ENCODE measurements at places on chromosomes 7 and 10. TPM values are rescaled to one million over a fixed set of nuclear protein-coding genes. Genes with fewer than 3 reads are reported as not detected.

Gene TMEM26
- total RNA-seq, result 15.7 TPM

Gene RAMP3
- 5.7 TPM for total RNA-seq

Gene LRRC4
- 1.0 TPM for total RNA-seq

Gene ATG9B
- not detected for total RNA-seq

Gene SOSTDC1
- 8.4 TPM for total RNA-seq

Gene SLC16A9
- 3.1 TPM for total RNA-seq

Gene ACTR3C
- 1.6 TPM for total RNA-seq

Gene OR2F2
- total RNA-seq, result not detected

Gene ACHE
- total RNA-seq, result 36.0 TPM

Gene CREB3L2
- total RNA-seq, result 12.5 TPM

Gene CDK13
- total RNA-seq, result 81.9 TPM

Gene RNF148
- total RNA-seq, result 0.52 TPM

Gene DKK1
- total RNA-seq, result under 0.01 TPM

Gene EGR2
- total RNA-seq, result 3.7 TPM

Gene CLDN3
- 0.52 TPM for total RNA-seq

Gene CTAGE4
- not detected for total RNA-seq

Gene NODAL
- total RNA-seq, result not detected

Gene PPP1R3A
- total RNA-seq, result 65.8 TPM

Gene FAM20C
- total RNA-seq, result 14.6 TPM

Gene ZNF248
- total RNA-seq, result 16.7 TPM

Gene PALD1
- 15.7 TPM for total RNA-seq

Gene CDNF
- total RNA-seq, result 1.0 TPM

Gene MMP21
- total RNA-seq, result under 0.01 TPM

Gene EPO
- not detected for total RNA-seq

Gene HKDC1
- total RNA-seq, result not detected

Gene PIK3CG
- 5.2 TPM for total RNA-seq

Gene RGS10
- 39.7 TPM for total RNA-seq

Gene SERPINE1
- 2.1 TPM for total RNA-seq

Gene LOXL4
- 4.2 TPM for total RNA-seq

Gene ZNF800
- 14.1 TPM for total RNA-seq

Gene ARHGAP22
- 1.0 TPM for total RNA-seq

Gene MYL10
- 8.4 TPM for total RNA-seq

Gene SSBP1
- 101 TPM for total RNA-seq

Gene IKZF5
- total RNA-seq, result 4.7 TPM

Gene SMKR1
- total RNA-seq, result not detected

Gene ZNF727
- total RNA-seq, result under 0.01 TPM

Gene GPR22
- under 0.01 TPM for total RNA-seq

Gene OPN1SW
- not detected for total RNA-seq

Gene PCGF6
- 9.4 TPM for total RNA-seq

Gene ADCYAP1R1
- 7.8 TPM for total RNA-seq

Gene CHAT
- total RNA-seq, result not detected
